ENCODE measurements at places on chromosomes 5 and 9.

DNA sequence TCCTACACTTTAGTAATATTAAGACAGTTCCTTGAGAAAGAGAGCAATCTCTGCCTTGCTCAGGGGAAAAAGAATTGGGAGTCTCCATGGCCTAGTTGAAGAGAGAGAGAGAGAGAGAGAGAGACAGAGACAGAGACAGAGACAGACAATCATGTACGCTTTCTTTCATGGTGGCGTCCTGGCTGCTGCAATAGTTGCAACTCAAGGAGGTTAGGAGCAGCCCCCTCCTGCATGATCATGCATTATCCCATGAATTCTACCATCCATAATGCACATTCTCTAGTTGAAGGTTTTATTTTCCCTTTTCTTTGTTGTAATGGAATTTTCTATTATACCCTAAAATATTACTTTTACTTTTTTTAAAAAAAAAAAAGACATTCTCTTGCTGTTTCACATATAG is 50.7 kb downstream of the PPP2R2B start:
- DNase-seq: no peak

DNA sequence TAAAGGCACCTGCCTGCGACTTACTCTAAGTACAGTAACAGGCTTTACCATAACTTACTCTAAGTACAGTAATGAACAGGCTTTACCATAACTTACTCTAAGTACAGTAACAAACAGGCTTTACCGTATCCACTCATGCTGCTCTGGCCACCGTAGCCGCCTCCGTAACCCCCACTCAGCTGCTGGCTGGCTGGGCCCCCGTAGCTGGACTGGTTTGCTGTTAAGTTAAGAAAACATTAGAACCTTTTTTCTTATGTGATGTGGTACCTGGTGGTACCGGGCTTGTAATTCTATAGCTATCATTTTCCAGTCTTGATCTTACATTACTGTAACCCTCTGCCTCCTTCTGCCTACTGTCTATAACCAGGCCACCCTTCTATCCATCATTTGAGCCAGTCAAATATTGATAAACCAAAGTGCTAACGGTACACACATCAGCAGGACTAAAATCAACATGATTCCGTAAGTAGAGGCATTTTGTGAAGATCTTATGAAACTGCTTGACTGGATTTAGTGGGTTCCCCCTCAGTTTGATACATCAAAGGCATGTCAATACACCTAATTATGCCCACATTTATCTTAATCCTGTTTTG is 7.4 kb downstream of the HNRNPH1 start:
- no peak for DNase-seq

DNA sequence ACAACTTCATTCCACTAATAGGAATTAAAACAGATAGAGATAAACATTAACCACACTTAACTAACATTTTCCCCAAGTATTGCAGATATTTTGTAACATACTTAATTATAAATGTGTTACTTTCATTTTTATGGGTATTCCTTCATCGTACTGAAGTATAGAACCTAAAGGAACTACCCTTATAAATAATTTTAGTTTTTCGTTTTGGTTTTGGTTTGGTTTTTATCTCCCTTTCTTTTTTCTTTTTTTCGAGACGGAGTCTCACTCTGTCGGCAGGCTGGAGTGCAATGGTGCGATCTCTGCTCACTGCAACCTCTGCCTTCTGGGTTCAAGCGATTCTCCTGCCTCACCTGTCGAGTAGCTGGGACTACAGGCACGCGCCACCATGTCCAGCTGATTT is 60.1 kb upstream of the LMNB1 start:
- no peak for DNase-seq

DNA sequence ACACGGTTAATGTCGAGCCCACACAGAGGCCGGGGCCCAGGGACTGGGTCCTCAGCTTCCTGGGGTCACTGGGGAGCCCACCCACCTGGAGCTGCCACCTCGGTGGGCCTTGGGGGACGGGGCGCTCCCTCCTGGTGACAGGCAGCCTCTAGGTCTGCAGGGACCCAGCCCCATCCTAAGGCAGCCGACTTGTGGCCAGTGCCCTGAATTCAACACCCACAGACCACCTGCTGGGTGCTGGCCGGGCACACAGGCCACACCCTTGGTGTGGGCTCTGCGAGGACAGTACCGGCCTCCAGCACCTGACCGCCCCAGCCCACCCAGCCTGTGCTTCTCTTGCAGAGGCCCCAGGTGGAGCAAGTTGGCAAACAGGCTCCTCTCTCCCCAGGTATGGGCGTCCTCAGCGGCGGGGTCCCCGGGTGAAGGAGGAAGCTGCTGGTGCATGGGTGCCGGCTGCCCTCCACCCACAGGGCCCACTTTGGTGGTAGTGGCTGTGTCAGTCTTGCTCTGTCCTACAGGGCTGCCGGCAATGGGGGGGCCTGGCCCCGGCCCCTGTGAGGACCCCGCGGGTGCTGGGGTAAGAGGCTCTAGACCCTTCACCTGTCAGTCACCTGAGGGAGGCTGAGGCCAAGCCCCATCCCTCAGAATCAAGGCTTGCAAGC is 8.3 kb downstream of the ENTPD8 start:
- DNase-seq: no peak

GRCh38 chr9:110777876-110778215 is 109.3 kb downstream of the MUSK start:
- DNase-seq: no peak

- no peak for DNase-seq
Measured at GRCh38 chr5:55966284-55966683, 28.5 kb downstream of the IL6ST start.

DNA sequence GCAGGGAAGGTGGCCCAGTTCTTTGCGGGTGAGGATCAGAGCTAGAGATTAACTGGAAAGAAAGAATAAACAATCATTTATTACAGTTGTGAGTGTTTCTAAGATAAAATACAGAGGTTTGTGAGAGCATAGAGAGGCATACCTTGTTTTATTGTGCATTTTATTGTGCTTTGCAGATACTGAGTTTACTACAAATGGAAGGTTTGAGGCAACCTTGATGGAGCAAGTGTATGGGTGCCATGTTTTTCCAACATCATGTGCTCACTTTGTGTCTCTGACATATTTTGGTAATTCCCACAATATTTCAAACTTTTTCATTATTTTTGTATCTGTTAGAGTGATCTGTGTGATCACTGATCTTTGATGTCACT is 715 bp upstream of the C5orf34 start:
- no peak for DNase-seq
